Aorta (tissue), 5 donors: ENCODE measurements at places on chromosomes 16 and 17.

- peak; percentile 80 for DNase-seq
These were observed 20.8 kb downstream of the FOXF1 start for GRCh38 chr16:86531191-86531545.

- DNase-seq = peak; percentile 74
These were observed 712 bp downstream of the TMEM256 start for GRCh38 chr17:7403043-7403726.

GRCh38 chr16:11151156-11151884 lies 104.7 kb downstream of the SOCS1 start:
- DNase-seq = no peak

GRCh38 chr16:47026492-47026891 lies 53.0 kb upstream of the DNAJA2 start:
- DNase-seq = no peak

GRCh38 chr16:1330931-1331711 lies 2.3 kb upstream of the BAIAP3 start:
- DNase-seq = no peak

- DNase-seq = no peak
These were observed 74.8 kb downstream of the USP31 start for GRCh38 chr16:23074423-23074822.

- no peak for DNase-seq
These were observed 11.7 kb upstream of the RPH3AL start for GRCh38 chr17:364308-364707.

- no peak for DNase-seq
These were observed 23.2 kb downstream of the DYNC1LI2 start for GRCh38 chr16:66728117-66728787.

- DNase-seq = no peak
These were observed 19.5 kb upstream of the USP10 start for GRCh38 chr16:84680165-84680842.

DNA sequence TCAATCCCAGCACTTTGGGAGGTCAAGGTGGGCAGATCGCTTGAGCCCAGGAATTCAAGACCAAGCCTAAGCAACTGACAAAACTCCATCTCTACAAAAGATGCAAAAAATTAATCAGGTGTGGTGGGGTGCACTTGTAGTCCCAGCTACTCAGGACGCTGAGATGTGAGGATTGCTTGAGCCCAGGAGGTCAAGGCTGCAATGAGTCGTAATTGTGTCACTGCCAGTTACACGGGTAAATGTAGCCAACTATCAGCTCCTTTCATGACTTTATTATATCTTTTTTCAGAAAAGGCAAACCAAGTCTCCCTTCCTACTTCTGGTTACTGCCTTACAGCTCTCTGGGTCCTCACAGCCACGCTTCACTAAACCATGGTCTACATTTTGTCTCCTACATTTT lies 4.0 kb downstream of the SDF2 start:
- no peak for DNase-seq

GRCh38 chr17:19713901-19714361 lies 2.5 kb downstream of the SLC47A2 start:
- no peak for DNase-seq

DNA sequence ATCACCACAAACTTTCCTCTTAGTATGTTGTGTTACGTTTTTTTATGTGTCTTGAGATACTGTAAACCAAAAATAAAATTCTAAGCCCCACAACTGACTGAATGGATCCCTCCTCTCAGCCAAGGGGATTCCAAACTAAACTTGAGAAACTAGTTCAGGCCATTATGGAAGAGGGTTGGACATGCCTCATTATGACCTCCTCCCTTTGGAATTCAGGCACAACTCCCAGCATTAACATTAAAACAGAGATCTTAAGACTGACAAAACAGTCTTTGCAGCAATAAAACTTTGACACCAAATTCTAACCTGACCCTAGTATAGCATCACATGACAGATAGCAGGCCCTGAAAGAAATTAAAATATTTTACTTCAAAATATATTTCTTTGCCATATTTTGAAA lies 51.1 kb upstream of the SLC47A1 start:
- no peak for DNase-seq

DNA sequence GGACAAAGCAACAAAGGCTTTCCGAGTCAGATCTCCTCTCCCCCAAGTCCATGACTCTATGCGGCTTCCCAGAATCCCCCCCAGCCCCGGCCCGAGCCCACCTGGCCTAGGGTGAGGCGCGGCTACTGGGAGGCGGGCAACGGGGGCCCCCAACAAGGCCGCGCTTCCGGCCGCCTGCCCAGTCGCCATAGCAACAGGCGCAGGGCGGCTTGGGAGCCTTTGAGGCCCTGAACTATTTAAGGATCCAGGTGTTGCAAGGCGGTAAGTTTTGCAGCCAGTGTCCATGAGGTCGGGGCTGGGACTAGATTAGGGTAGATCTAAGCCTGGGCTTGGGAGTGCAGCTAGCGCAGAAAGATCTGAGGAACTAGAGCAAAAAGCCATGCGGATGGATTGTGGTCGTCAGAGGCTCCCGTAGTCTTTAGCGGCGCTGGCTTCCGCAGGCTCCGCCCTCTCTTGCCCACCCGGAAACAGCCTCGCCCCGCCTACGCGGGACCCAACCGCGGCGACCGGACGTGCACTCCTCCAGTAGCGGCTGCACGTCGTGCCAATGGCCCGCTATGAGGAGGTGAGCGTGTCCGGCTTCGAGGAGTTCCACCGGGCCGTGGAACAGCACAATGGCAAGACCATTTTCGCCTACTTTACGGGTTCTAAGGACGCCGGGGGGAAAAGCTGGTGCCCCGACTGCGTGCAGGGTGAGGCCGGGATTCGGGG lies at the start of the genes KIAA0753 and TXNDC17:
Gene KIAA0753, minus strand, starts transcription at position 176 of the 711 bp plus-strand sequence. CDS start 5,608 bp downstream, outside the sequence.
Gene TXNDC17, plus strand, starts transcription at position 525 of the 711 bp plus-strand sequence. Its CDS starts 23 bp downstream, at position 548.
- peak; percentile 96 for DNase-seq

DNA sequence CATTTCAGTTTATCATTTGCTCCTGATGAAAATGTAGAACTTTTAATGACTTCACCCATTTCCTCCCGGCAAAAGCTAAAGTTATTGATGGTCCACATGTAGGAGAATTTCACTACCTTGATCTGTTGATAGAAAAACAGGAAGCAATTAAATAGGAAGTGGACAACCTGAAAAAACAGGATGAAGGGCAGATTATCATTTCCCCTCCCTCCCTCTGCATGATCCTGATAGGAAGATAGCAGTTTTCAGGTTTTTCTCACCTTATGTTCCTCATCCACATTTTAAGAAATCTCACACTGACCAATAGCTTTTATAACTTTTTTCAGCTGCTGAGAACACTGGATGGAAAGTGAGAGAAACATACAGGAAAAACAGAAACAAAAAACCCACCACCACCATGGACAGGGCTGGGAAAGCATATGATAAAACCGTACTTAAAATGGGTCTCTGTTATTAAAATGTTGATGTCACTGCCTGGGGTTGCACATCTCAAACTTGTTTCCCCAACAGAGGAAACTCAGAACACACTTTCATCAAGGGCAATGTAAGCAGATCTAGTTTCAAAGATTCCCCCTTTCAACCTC lies 46.4 kb downstream of the NXPH3 start:
- DNase-seq = no peak

DNA sequence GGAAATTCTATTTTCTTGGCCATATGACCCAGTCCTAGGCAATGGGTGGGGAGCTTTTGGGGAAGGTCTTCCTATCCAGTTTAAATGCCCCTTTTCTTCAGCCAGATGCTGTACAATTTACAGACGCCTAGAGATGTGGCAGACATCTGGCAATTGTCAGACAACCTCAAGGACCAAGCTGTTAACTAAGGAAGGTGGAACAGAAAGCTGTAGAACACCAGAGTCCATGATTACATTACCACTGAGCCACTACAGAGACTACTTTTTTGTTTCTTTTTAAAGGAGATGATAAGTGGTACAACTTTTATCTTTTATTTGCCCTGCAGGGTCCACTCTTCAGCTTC lies 21.1 kb upstream of the CORO6 start:
- no peak for DNase-seq

DNA sequence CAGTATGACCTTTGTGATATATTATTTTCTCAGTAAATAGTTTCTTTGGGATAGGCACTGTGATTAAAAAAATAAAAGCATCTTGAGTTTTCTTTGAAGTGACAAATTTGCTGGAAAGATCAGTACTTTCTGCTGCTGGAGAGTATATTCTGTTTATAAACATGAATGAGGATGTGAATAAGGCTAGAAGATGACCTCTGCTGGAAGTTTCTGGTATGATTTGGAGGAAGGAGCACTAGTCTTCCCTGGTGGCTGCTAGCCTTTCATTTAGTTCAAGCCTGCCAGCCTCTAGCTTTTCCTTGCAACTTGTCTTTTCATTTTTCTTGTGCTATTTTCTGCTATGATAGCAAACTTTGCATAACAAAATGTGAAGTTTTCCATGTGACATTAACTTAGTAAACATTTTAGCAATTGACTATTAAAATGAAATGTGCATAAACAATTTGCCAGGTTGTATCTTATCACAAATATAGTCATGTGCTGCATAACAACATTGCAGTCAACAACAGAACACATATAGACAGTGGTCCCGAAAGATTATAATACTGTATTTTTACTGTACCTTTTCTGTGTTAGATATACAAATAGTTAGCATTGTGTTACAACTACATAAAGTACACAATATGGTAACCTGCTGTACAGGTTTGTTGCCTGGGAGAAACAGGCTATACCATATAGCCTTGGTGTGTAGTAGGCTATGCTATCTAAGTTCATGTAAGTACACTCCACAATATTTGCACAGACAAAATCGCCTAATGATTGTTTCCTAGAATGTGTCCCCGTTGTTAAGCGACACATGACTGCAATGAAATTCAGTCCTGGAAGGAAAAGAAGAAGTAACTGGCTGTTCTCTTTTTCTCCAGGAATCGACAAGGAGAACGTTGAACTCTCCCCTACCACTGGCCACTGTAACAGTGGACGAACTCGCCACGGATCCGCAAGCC lies 18.1 kb upstream of the RAB11FIP4 start:
- DNase-seq = no peak

GRCh38 chr17:1239210-1239609 lies 31.0 kb upstream of the BHLHA9 start:
- no peak for DNase-seq

DNA sequence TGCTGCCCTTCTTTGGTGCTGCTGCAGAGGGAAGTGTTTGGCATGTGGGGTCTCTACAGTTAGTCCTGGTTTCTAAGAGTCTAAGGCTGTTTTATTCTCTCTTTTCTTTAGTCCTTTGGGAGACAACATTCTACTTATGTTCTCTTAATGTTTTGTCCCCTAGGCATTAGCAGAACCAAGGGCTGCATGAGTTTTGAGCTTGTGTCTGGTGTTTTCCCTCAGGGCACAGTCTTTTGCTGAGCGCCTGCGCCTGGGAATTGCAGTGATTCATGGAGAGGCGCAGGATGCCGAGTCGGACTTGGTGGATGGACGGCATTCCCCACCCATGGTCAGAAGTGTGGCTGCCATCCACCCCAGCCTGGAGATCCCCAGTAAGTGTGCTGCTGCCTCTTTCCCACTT lies 41.1 kb upstream of the SLC5A10 start:
- DNase-seq = no peak

DNA sequence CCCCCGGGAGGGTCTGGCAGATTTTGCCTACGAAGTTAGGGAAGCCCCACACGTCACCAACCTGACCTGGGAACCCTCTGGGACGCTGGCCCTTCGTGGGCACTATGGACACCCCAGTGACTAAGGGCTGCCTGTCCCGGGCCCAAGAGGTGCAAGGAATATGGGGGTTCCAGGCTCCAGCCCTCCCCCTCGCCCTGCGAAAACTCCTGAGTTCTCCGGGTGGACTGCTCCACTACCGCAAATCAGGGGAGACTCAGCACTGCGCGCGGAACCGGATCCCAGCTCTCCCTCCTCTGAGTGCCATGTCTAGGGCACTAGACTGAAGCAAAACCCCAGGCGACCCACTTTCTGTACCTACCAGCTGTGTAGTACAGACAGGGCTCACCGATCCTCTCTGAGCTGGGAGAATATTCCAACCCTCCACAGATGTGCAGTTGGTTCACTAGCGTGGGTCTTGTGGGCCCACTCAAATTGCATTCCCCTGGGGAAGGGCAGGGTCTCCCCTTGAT lies at the start of gene ARL5C:
Gene ARL5C, minus strand, starts transcription at position 321 of the 509 bp plus-strand sequence. CDS start 401 bp downstream, outside the sequence.
- DNase-seq = no peak
